ENCODE measurements at places on chromosomes 3 and 15.
A peak's percentile ranks its signal among the peaks of the same experiment; 100 is the strongest.

- no peak for DNase-seq
These were observed 68.7 kb downstream of the SENP2 start for GRCh38 chr3:185654758-185655145.

GRCh38 chr3:73490453-73491286 is 134.1 kb downstream of the PDZRN3 start:
- no peak for DNase-seq

DNA sequence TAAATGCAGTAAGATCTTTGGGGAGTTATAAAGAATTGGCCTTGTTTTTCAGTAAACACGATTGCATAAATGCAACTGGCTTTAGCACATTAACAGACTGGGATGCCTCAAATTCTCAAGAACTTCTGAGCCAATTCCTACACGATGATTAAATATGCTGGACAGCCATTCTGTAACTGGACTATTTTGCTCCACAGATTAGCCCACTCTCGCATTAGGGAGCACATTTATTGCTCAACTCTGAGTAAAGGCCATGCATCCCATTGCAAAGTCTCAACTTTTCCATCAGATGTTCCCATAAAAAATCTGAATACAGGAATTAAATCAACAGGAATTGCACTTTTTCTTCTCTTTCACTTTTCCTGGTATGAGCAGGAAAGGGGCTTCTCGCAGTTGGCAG is 66.7 kb upstream of the PRICKLE2 start:
- no peak for DNase-seq

- no peak for DNase-seq
These were observed 2.4 kb upstream of the LMCD1 start for GRCh38 chr3:8499181-8499611.

DNA sequence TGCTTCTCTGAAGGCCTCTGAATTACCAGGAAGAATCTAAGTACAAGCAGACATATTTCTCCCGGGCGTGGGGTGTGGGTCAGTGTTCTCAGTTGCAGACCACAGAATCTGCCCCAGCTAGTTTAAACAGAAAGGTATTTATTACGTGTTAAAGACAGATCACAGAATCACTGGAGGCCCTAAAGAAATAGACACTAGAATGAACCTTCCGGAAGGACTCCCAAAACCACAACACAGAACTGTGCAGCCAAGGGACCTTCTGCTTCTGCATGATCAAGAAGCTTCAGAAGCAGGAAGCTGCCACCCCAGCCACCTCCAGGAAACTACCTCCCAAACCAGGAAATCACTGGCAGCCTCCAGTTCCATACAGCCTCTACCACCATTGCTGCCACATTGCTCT is 32.7 kb upstream of the ZFAND6 start:
- DNase-seq, result no peak

GRCh38 chr3:25817638-25818037 is 27.7 kb downstream of the OXSM start:
- DNase-seq, result no peak

DNA sequence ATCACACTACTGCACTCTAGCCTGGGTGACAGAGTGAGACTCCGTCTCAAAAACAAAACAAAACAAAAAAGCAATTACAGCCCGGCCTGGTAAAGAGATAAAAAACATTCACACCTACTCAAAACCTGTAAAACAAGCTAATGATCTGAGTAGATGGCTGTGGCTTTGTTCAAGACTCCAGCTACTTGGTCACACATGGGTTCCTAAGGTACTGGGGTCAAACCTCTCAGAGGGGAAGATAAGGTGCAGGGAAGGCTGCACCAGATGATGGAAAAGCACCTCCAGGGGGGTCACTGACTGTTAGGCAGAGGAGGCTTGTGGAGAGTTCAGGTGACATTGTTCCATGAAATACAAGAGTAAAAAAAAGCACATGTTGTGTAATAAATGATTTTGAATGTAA is 450.2 kb upstream of the WNT5A start:
- DNase-seq, result no peak

- DNase-seq, result no peak
These were observed 26.7 kb downstream of the SLC2A2 start for GRCh38 chr3:170999737-171000242.

- DNase-seq, result no peak
These were observed 33.2 kb downstream of the CDCP1 start for GRCh38 chr3:45112939-45113338.

- peak; percentile 63 for DNase-seq
These were observed 68.1 kb downstream of the SLC6A1 start for GRCh38 chr3:11060500-11061251.

- peak; percentile 4 for DNase-seq
These were observed 78.1 kb downstream of the STT3B start for GRCh38 chr3:31610700-31611275.

- no peak for DNase-seq
These were observed 23.7 kb downstream of the TPM1 start for GRCh38 chr15:63066272-63066671.

DNA sequence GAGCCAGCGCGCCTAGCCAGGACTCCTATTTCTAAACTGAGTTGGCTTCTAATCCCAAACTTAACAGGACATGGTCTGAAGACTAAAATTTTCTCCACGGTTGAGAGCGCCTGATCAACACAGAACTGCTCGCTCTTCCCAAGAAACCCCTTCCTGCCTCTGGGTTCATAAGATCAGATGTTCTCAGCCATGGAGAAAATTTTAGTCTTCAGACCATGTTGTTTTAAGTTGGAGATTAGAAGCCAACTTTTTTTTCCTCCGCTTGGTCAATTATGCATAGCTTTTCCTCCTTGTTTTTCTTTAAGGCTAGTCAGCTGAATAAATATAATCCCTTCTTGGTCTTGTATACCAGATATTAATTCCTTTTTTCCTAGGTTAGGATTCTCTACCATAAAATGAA is 356.6 kb upstream of the ADAMTS9 start:
- no peak for DNase-seq

DNA sequence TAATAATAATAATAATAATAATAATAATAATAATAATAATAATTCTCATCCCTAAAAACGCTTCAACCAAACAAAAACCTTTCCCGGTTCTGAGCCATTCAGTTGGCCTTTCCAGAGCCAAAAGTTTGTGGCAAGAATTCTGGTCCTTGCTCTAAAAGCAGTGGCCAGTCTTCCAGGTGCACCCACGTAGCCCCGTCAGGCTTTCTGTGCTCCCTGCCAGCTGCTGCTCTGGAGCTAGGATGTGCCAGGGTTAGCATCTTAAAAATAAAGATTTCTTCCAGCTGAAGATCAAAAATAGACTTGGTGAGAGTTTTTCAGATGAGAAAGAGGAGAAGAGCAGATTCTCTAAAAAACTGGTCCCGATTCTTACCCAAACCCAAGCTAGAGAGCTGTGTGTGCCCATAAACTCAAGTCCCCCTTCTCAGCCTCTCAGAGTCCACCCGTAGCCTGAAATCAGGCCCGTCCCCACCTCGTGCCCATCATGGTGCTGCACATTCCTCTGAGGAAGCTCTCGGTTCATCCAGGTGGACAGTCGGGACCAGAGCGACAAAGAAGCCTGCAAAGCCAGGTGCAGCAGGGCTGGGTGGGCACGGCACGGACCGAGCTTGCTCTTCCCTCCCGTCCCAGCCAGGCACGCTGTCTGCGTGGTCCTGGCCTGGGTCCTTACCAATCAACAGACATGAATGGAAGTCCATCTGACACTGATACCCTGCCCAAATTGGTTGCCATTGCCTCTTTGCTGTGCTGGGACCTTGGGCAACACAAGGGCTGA is 155.6 kb downstream of the LRRC28 start:
- no peak for DNase-seq

GRCh38 chr3:82384181-82384580 is 622.7 kb upstream of the GBE1 start:
- DNase-seq, result no peak

- no peak for DNase-seq
These were observed 67.9 kb upstream of the KY start for GRCh38 chr3:134718726-134719125.

- DNase-seq, result no peak
These were observed 21.8 kb upstream of the ANKRD28 start for GRCh38 chr3:15819576-15819975.

- no peak for DNase-seq
These were observed 40.9 kb upstream of the TSPAN3 start for GRCh38 chr15:77111789-77112188.

- no peak for DNase-seq
These were observed 104.9 kb downstream of the TPRG1 start for GRCh38 chr3:189276444-189277219.

- peak; percentile 54 for DNase-seq
These were observed 589 bp downstream of the HERC1 start for GRCh38 chr15:63833021-63833696.

DNA sequence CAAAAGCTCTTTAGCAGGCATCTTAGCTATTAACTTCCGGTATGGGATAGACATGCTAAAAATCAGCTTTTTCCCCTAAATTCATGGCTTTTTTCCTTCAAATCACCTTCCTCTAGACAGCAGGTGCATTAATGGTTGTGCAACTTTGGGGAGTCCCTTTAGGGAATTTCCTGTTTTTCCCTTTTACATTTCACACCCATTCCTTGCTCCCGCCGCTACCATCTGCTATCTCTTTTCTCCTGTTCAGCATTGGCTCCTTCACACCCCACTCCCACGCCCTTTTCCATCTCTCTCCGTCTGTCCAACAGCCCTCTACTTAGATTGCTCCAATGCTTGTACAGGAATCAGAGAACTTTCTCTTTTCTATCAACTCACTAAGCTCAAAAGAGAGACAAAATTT is 43.4 kb downstream of the FEZF2 start:
- no peak for DNase-seq

DNA sequence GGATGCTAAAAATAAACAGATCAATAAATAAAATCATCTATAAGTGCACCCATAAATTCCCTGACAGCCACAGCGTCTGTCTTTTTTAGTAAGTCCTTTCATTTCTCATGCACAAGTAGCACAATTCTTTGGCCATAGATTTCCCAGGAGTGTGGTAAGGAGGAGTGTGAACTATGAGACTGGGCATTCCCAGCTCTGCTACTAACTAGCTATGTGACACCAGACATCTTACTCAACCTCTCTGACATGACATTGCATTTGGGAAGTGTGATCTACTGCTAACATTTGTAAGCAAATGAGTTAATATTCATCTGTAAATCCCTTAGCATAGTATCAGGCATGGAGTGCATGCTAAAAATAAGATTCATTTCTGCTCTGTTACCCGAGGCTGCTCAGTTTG is 301.7 kb downstream of the NTRK3 start:
- no peak for DNase-seq

- no peak for DNase-seq
These were observed 272.1 kb downstream of the UNC13C start for GRCh38 chr15:54250326-54250725.

DNA sequence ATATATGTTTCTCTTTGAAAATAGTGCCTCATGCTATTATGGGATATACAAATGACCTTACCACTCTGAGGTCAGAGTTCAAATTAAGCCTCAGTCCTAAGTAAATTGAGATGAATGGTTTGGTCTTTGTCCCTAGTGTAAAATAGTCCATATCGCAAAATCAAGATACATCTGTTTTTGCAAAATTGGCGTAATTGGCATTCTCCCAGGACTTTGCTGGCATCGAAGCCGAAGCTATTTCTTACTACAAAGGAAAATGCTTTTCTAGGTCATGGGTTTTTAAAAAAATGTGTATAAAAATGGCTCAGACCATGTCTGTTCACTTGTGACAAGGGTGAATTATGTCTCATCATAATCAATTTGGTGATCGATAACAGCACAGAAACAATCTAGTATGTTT is 25.9 kb downstream of the ROBO2 start:
- DNase-seq, result no peak

GRCh38 chr3:120708408-120708807 is 26.4 kb upstream of the HGD start:
- peak; percentile 2 for DNase-seq

Data from germinal center (tissue), 1 donor.